ENCODE measurements at places on chromosomes 1 and 21.

- DNase-seq = no peak
Measured at GRCh38 chr1:183879966-183880365, 75.0 kb downstream of the RGL1 start.

DNA sequence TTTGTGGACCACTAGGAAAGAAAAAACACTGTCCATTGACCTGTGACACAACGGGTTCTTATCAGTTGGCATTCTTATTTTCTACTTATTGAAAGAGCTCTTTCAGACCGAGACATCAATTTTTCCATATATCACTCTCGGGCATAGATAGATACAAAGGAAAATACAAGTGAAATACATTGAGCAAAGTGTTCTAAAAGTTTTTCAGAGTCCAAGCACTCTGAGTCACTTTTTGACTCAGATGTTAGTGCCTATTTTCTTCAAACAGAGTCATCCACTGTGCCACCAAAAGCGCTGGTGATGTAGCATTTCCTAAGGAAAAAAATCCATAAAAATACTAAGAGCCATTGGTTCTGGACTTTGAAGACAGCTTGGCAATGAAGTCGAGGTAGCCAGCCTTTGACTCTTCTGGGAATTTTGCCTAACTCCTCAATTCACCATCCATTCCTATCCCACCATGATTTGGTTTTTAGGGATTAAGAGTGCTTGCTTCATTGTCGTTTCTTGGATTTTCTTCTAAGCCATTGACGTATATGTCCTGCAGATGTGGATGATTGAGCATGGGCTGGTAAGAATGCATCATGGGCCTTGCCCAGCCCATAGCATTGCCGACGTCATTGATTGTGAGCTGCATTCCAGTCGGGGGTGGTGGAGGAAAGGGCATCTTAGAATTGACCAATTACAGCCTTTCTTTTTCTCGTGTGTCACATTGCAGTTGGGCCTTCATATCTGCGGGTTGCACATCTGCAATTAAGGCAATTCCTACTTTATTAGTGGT lies 10.6 kb downstream of the GALNT2 start:
- DNase-seq = no peak

DNA sequence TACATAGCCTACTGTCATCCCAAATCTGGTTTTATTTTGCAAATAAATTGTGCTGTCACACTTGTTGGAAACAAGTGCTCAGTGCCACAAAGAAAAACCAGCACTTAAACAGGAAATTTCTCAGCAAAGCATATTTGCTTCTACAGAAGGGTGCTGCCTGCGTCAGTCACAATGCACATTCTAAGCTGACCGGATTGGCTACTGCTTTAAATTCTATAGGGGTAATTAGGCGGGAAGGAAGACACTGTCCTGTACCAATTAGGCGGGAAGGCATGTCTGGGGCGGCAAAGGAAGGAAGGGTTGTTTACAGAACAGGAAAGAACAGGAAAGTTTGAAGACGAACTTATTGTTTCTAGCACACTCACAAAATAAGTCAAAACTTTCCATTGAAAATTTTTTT lies 2.8 kb downstream of the IFI16 start:
- DNase-seq = no peak

DNA sequence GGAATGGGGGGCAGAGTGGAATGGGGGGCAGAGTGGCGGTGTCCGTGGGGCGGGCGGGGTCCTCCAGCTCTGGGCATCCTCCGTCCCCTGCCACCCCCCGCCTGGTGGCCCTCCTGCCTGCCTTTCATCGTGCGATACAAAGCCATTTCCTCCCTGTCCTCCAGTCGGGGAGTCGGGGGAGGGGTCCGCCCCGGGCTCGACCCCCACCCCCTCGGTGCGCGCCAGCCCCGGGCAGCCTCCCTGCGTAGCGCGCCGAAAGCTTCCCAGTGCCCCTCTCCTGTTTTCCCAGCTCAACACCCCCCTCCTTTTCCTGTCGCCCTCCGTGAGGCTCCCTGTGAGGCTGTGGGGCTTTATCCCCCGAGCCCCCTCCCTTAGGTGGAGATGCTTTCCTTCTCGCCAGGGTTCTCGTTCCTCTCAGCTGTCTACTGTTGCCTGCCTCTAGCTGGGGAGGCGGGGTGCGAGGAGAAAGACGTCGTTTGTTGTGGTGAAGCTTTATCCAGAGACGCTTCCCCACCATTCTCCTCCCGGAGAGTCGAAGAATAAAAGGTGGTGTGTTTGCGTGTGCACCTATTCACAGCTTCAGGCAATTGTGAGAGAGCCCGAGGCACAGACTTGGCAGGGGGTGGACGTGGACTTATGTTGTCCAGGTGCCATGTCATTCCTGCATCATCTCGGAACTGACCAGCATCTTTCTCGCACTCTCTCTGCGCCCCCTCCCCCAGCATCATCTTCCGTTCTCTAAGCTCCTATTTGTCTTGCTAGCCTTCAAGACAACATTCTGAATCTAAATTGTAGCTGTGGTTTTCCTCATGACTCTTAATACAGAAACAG lies 848 bp downstream of the DNM3 start:
- no peak for DNase-seq

DNA sequence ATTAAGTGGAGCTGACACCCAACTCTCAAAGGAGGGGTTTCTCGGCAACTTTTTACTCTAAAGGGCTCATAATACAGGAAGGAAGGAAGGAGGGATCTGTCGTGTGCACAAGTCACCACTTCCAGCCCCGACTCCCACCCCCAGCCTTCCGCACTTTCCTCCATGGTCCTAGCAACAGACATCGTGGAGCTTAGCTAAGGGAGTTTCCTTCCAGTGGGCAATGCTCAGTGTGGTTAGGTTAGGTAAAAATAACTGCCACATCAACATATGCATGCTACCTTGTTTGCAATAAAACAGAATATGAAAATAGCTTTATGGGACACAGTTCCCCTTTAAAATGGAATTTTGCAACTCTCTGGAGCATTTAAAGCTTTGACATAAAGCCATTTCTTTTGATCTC lies 35.2 kb downstream of the KANK4 start:
- no peak for DNase-seq

DNA sequence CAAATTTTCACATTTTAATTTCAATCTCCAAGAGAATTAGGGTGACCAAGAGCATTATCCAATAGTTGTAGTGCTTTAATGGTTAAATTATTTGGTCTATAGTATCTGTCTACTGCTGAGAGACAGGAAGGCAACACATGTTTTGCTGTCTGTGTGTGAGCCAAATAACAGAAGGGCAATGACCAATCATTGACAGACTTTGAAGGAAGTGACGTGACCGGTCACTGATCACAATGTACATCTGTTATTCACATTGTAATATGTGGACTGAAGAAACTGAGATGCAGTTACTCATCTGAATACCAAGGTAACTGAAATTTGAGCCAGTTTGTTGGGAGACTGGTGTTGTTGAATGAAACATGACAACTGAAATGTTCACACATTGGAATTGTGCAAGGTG lies 196.7 kb downstream of the LRRC40 start:
- DNase-seq = no peak

- no peak for DNase-seq
Measured at GRCh38 chr1:161330346-161330745, 16.2 kb downstream of the SDHC start.

- no peak for DNase-seq
Measured at GRCh38 chr1:36295390-36295789, 10.8 kb upstream of the SH3D21 start.

DNA sequence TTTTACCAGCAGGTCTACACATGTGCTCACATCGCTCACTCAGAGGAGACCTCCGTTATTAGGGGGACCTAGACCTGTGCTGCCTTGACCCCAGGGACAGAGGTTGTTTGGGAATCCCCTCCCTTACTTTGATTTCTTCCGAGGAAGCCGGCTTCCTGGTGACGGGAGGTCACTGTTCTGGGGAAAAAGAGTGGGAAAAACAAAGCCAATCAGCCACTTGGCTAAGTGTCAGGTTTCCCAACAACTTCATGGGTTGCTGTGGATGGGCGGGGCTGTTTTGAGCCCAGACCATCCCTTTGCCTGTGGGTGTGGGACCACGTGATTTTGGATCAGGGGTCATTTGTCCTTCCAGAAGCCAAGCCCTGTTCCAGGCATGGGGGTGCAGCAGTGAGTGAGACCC lies 7.1 kb upstream of the KCNAB2 start:
- no peak for DNase-seq

GRCh38 chr21:22345624-22346023 lies 1347.4 kb downstream of the NCAM2 start:
- DNase-seq = no peak

- no peak for DNase-seq
Measured at GRCh38 chr1:69213644-69214043, 354.1 kb upstream of the LRRC7 start.

- no peak for DNase-seq
Measured at GRCh38 chr1:77292551-77292950, 10.7 kb downstream of the AK5 start.

DNA sequence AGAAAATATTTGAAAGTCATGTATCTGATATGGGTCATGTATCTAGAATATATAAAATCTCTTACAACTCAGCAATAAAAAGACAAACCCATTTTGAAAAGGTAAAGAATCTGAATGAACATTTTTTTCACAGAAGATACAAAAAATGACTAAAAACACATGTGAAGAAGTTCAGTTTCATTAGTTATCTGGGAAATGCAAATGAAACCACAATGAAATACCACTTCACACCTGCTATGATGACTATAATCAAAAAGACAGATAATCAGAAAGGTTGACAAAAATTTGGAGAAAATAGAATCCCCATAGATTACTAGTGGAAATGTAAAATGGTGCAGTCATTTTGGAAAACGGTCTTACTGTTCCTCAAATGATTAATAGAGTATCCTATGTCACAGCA lies 631.0 kb downstream of the MRPL39 start:
- no peak for DNase-seq

DNA sequence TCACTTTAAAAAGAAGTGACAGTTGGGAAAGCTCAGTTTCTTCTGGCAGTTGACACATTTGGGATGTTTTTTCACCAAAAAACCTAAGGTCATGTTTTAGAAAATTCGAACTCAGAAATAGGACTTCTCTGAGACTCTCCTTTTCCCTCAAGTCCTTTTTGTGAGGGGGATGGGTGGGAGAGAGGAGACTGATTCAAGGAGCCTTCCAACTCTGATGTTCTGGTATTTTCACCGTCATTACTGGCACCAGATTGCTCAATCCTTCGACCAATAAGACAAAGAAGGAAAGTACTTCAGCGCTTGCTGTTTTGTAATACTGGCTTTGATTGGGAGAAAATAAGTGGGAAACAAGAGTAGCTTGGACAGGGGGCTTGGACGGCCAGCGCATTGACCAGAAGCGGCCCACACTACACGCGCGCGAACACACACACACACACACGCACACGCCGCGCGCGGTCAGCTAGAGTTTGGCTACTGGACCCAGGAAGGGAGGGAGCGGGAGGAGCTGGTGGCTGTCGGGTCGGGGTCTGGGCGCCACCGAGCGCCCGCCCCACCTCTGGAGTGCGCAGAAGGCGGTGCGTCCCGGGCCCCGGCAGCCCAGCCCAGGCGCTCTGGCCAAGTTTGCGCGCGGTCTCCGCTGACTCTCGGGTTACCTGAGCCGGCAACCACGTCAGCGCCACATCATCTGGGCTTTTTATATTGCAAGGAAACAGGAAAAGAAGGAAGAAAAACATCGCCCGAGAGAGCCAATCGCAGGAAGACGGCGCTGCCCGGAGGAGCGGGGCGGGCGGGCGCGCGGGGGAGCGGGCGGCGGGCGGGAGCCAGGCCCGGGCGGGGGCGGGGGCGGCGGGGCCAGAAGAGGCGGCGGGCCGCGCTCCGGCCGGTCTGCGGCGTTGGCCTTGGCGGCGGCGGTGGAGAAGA lies at the start of gene KCNK1:
Gene KCNK1 (plus strand): TSS at position 855 of the 921 bp plus-strand sequence. CDS start 66 bp downstream, at position 921.
- no peak for DNase-seq

GRCh38 chr1:7424352-7424890 lies 346.7 kb upstream of the VAMP3 start:
- no peak for DNase-seq

DNA sequence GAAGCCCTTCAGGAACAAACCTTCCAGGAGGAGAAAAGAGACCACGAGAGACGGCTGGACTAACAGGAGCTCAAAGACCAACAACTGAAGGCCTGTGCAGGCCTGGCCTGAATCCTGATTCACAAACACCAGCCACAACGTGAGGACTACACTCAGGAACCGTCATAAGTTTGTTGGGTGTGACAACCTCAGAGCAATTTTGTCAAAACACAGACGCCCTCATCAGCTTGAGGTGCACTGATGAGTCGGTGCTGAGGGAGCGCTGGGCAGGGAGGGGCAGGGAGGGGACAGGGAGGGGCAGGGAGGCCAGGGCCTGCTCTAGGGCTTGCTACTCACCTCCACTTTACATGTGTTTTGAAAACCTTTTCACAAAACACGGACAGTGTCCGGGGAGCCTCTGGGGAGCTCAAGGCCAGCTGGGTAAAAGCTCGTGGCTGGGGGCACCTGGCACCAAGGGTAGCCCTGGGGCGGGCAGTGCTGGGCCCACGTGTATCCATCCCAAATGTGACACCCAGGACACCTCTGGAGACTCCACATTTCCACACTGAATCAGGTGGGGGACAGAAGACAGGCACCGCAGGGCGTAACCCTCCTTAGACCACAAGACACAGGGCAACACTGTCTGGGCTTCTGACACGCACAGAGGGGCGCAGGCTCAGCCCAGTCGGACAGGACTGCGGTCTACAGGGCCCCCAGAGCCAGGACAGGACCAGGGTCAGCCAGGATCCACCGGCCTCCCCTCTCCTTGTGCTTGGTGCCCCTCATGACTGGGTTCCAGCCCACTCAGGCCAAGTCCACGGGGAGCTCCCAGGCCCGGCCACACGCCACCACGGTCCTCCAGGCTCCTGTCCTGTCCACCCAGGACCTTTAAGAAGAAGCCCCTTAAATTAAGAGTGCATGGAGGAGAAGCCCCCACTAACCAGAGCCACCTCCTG lies 16.5 kb downstream of the LSS start:
- no peak for DNase-seq

Measured in HL-60 (cell line).